SJCRH30 (cell line): ENCODE measurements at places on chromosomes 11 and 22. TPM values are rescaled to one million over a fixed set of nuclear protein-coding genes. Genes with fewer than 3 reads are reported as not detected.

DNA sequence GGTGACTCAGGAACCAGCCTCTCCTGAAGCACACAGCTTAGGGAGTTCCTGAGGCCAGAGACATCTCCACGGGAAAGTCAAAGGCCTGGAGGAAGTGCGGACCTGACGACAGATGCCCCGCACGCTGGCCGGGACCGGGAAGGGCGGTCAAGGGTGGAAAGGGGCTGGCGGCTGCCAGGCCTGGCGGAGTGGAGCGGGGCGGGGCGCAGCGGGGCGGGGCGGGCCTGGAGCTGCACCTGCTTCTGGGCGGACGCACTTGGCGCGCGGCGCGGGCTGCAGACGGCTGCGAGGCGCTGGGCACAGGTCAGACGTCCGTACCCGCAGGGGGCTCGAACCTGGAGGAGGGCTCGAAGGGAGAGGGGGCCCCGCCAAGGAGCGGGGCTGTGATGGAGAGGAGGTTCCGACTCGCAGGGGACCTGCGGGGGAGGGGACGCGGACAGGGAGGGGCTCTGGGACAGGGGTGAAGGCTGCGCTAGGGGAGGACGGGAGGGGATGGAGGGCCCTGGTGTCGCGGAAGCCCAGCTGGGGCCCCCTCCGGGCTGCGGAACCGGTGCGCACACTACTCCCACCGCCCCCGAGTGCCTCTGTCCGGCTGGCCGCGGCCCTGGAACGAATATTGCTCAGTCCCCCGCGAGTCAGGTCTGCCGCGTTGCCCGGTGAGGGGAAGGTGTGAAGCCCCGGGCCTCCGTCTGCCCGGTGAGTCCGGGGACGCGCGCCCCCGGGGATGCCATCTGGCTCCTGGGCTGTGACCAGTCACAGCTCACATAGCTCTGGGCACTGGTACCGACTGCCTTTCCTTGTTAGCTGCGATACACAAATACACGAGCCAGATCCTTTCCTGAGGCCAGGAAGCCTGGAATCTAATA lies at the start of gene TMEM45B:
Gene TMEM45B, plus strand, starts transcription at position 253 of the 866 bp plus-strand sequence. CDS start 36,635 bp downstream, outside the sequence.
- DNase-seq: no peak
- no peaks in the 10 kb centered on the region for H3K36me3 ChIP-seq
- no peaks in the 10 kb centered on the region for H3K4me1 ChIP-seq
- H3K27ac ChIP-seq: no peak within 1 kb of the TSS
- H3K4me3 ChIP-seq: no peak within 1 kb of the TSS

- no peaks in the 10 kb centered on the region for H3K27me3 ChIP-seq
- H3K36me3 ChIP-seq: no peaks in the 10 kb centered on the region
- H3K27ac ChIP-seq: no peak overlapping the region
- no peak overlapping the region for H3K4me3 ChIP-seq
Observed at GRCh38 chr11:124884869-124885479, 12.7 kb downstream of the ROBO4 start.

DNA sequence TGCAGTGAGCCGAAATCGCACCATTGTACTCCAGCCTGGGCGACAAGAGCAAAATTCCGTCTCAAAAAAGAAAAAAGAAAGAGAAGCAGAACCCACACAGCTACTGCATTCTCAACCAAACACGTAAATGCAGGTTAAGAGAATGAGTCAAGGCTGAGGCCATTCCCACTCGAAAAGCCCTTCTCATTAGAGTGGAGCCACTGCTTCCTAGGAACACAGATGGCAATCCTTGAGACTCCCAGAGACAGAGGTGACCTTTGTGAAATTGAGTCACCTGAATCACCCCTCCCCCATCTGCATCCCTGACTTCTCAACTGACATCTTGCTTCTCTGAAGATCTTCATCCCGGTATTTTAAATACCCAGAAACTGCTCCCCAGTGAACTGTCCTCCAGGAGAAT lies 8.2 kb downstream of the PACSIN2 start:
- no peak for DNase-seq
- H3K27me3 ChIP-seq: no peaks in the 10 kb centered on the region
- H3K4me1 ChIP-seq: peaks cover 46% of the 10 kb centered on the region
- no peak overlapping the region for H3K4me3 ChIP-seq

DNA sequence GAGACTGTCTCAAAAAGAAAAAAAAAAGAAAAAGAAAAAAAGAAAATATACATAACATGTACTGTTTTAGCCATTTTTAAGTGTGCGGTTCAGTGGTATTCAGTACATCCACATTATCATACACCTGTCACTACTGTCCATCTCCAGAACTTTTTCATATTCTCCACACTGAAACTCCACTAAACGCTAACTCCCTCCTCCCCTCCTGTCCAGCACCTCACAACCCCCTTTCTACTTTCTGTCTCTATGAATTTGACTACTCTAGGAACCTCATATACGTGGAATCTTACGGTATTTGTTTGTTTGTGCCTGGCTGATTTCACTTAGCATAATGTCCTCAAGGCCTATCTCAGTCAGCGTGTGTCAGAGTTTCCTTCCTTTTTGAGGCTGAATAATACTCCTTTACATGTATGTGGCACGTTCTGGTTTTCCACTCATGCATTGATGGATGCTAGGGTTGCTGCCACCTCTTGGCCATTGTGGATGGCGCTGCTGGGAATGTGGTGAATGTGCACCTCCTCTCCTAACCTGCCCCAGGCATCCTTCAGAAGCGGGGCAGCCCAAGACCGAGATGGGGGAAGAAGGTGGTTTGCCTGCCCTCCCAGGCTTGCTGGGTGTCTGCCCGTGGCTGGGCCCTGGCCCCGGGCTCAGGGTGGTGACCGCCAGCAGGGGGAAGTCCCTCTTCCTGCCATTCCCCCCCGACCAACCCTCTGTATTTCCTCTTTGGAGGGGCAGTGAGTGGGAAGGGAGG lies 60.5 kb downstream of the BCR start:
- H3K36me3 ChIP-seq: no peaks in the 10 kb centered on the region
- no peak overlapping the region for H3K4me3 ChIP-seq
- no peak overlapping the region for H3K27ac ChIP-seq
- H3K27me3 ChIP-seq: no peaks in the 10 kb centered on the region
- peaks cover 62% of the 10 kb centered on the region for H3K4me1 ChIP-seq

Gene DGCR6
- 5.4 and 8.2 TPM in 2 replicates for total RNA-seq

Gene PAMR1
- 1.5 and 2.3 TPM in 2 replicates for total RNA-seq
